ENCODE measurements at places on chromosomes 7 and 10.

DNA sequence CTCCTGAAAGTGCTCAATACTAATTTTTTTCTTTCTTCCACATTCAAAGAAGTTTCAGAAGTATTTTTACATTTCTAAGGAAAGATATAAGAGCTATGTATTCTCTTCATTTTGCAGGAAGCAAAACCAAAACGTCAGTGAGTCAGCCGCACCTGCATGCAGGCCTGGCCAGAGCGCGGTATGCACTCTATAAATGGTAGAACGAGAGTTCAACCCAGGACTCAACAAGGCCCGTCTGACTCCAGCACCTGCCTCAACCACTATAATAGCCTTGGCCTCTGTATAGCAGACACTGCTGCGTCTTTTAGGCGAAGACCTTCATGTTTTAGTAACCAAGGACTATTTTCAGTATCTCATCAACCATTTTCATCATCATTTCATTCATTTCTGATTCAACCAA, 113.2 kb downstream of the KMT2E start:
- DNase-seq = no peak

DNA sequence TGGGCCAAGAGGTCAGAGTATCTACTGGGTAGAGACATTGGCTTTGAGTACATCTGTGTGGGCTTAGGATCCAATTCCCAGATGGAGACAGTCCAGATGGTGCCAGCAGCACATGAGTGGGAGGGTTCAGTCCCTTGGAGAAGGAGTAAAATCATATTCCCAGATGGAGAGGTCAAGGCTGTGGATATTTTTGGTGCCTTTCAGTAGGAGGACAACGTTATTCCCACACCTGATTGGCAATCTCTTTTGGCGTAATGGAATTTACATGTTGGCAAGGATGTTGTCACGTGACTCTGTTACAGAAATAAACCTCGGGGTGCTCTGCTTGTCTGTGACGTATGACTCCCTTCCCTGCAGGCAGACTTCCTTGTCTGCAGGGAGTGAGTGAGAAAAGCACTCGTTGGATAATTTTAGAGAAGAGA, 27.6 kb downstream of the NPS start:
- DNase-seq = no peak

DNA sequence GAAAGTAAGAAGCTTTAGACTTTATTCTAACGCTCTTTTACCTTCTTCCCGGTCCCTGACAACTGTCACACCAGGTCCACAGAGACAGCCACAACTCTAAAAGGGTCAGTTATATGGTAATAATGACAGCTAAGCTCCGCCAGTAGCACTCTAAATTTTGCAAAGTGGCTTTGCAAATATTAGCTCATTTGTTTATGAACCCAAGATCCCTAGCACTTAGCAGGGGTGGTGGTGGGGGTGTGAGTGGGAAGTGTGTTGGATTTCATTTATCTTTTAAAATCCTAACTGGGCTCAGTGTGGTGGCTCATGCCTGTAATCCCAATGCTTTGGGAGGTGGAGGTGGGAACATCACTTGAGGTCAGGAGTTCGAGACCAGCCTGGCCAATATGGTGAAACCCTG, 34.8 kb upstream of the SDK1 start:
- DNase-seq = no peak

- peak; percentile 66 for DNase-seq
These were observed 18.6 kb downstream of the FOXK1 start for GRCh38 chr7:4700577-4701235.

- no peak for DNase-seq
These were observed 13.6 kb downstream of the FOXP2 start for GRCh38 chr7:114428211-114428610.

- DNase-seq = peak; percentile 32
These were observed 232.2 kb downstream of the DNAJB6 start for GRCh38 chr7:157568770-157569584.

DNA sequence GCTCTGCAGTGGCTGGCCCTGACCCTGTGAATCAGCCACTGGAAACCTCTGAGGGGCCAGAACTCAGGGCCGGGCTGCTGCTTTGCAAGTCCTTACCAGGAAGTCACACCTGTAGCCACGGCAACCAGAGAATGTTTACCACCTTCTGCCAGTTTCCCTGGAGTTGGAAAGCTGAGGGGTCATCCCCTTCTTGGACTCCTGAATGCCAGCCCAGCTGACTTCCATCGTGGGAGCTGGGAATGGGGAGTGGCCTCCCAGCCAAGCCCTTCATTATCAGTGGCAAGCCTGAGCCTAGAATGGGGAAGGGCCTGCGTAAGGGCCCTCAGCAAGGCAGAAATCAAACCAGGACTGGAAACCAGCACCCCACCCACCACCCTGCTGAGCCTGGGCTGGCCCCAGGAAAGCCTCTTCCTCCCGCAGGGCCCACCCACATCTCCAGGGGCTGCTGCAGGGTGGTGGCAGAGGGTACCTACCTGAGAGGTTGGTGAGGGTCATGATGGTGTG, 6.5 kb upstream of the CRHR2 start:
- DNase-seq = no peak

DNA sequence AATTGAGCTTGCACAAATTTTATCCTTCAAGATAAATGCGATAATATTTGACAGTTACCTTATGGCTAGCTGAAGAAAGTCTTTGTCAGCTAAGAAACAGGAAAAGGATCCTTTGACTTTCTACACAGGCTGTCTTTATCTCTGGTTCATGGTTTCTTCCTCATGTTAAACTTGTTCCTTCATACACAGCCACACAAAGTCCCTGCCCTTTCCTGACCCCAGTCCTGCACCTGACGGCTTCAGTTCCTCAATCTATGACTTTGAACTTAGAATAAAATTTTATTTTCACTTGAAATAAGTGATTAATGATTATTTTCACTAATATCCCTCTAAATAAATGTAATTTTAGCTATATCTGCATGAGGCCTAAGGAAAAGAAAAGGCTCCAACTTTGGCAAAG, 77.8 kb upstream of the PRSS1 start:
- DNase-seq = no peak

DNA sequence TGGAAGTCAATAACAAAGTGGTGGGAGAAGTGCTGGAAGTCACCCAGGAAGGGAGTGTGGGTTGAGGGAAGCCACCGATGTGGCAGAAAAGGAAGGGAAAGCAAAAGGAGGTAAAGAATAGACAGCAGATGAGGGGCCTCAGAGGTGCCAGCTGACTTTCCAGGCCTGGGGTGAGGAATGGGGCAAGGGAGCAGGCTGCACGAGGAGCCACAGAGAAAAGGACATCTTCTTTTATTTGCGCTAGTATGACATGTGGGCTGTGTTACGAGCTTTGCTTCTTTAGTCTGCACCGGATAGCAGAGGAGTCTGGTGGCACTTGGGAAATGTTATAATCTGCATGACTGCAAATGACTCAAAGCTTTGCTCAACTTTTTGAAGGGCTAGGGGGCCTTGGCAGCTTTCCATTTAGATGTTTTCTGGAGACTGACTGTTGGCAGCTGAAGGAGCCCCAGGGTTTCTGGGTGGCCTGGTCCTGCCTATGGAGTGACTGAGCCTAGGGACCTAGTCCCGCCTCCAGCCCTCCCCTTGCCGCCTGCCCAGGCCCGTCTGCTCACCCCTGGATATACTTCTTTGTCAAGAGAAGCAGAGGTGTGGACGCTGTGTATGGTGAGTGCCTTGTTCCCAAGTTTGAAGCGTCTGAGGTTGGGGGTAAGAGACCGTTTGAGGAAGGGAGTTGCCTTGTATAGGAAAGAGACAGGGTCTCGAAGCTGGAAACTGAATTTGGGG, 5.1 kb downstream of the PRXL2A start:
- DNase-seq = peak; percentile 79

DNA sequence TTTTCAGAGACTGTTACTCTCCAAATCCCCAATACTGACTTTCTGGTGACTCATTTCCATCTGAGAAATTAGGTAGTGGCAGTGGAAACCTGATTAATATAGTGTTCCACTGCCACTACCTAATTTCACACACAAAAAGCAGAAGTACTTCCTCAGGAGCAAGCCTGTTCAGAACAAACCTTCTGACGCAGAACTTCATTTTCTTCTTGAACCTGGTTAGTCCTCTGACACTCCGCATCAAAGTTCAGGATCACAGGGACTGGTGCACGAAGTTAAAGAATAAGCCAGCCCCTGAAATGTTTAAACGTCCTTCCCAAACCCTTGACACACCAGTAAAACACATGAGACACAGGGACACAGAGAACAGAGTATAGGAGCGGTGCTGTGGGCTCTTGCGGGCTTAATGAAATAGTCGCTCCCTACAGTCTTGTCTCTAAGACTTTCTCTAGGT, 4.4 kb downstream of the WDR91 start:
- DNase-seq = peak; percentile 57

- DNase-seq = no peak
These were observed 201.4 kb downstream of the TNS3 start for GRCh38 chr7:47380325-47381133.

DNA sequence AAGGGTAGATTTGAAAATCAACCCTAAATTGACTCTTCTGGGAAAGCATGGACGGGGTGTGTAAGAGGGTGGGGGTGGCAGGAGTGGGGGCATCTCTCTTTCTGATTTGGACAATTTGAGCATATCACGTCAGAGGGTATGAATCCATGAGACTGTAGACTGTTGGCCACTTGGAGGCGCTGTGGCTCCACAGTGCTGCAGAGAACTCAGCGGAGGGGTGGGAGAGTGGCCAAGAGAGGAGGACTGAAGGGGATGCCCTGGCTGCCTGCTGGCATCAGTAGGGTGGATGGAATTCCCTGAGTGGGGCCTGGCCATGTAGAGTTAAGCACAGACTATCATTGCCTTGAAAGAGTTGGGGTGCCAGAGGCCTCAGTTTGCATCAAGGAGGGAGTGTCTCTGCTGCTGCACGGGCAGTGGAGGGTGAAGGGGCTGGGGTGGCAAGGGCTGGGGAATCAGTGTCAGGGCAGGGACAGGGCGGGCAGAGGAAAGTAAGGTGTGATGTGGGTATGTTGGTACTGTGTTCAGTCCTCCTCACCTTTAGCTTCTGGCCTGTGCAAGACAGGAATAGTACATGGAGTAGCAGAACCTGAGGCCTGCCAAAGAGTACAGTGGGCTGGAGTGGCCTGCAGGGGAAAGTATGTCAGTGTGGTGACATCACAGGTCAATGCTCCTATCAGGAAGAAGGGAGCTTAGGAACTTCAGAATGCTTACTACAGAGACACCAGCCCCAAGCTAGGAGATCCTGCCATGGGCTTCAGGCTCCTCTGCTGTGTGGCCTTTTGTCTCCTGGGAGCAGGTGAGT, 133.5 kb upstream of the PRSS58 start:
- DNase-seq = peak; percentile 31

GRCh38 chr7:12727455-12728191, 40.2 kb downstream of the ARL4A start:
- DNase-seq = peak; percentile 24

- DNase-seq = no peak
These were observed 15.5 kb upstream of the TMEM120A start for GRCh38 chr7:76009672-76010600.

Data from suppressor macrophage treated with lipopolysaccharide for 1 hour (primary cell).